ENCODE measurements at places on chromosomes 16 and 17.
A peak's percentile ranks its signal among the peaks of the same experiment; 100 is the strongest.

- no peak for DNase-seq
Observed at GRCh38 chr16:46900455-46901235, 16.5 kb downstream of the GPT2 start.

DNA sequence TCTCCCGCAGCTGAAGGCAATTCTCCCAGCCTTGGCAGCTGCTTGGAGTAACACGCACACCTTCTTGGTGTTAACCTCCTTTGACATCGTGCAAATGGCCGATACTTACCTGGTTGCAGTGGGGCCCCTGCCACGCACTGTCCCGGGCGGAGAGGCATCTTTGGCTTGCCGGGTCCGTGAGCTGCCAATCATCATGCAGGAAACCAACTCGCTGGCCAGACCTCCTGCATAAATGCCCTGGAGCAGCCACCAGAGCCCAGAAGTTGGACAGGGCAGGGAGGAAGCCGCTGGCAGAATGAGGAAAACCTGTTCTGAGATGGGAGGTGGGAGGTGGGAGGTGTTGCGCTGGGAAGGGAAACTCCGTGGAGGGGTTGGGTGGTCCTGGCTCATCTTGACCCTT is 41.7 kb upstream of the CREBBP start:
- no peak for DNase-seq

GRCh38 chr16:386641-387156 is 4.9 kb upstream of the PGAP6 start:
- DNase-seq: no peak

DNA sequence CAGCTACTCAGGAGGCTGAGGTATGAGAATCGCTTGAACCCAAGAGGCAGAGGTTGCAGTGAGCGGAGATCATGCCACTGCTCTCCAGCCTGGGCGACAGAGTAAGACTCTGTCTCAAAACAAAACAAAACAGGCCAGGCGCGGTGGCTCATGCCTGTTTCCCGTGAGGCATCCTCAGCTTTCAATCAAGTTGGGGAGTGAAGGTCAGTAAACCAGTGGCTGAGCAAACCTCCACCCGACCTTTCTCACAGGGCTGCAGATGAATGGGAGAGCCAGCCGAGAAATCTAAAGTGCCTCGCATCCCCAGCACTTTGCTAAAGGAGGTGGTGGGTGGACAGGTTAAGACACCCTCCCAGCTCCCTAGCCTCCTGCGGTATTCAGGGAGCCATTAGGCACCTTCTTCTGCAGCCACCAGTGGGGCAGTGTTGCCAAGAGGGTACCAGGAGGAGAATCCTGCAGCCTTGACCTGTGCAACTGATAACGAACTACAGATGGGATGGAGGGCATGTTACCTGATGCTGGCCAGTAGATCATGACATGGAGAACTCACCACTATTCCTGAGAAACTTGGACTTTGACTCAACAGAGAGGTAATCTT is 59.0 kb downstream of the KPNA2 start:
- DNase-seq: peak; percentile 21

- no peak for DNase-seq
Observed at GRCh38 chr17:80918731-80919130, 72.9 kb upstream of the CHMP6 start.

DNA sequence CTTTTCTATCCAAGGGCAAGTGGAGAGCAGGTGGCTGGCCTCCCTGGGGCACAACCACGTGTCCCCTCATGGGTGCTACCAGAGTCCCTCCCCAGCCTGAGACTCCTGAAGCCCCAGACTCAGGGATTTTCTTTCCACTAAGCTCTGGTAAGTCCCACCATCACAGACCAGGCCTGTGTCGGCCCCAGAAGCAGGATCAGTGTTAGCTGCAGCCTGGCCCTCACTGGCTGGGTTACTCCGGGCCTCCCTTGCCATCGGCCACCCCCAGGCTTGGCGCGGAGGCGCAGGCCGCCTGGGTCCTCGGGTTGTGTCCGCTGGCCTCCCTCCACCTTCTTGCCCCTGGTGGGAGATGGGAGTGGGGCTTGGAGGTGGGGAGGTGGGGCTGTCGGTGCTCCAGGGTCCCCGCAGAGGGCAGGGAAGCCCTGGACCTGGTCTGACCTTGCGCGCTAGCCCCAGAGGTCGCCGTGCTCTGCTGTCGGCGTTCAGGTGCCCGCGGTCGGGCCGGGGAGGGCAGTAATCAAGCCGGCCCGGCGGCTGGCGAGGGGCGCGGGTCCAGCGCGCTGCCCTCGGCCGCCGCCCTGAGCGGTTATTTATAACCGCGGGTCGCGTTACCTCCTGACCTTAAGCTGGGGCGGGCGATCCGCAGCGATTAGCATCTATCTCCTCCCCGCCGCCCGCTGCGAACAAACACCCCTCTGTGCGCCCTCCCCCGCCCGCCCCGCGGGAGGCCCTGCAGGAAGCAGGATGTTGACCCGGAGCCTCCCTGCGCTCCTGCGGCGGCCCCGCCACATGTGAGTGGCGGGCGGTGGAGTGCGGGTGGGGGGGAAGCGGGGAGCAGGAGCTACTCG is 78.1 kb upstream of the TOB1 start:
- DNase-seq: peak; percentile 97

- DNase-seq: no peak
Observed at GRCh38 chr17:32553168-32553567, 66.4 kb downstream of the CDK5R1 start.

- DNase-seq: no peak
Observed at GRCh38 chr17:16980813-16981731, 9.2 kb upstream of the TNFRSF13B start.

DNA sequence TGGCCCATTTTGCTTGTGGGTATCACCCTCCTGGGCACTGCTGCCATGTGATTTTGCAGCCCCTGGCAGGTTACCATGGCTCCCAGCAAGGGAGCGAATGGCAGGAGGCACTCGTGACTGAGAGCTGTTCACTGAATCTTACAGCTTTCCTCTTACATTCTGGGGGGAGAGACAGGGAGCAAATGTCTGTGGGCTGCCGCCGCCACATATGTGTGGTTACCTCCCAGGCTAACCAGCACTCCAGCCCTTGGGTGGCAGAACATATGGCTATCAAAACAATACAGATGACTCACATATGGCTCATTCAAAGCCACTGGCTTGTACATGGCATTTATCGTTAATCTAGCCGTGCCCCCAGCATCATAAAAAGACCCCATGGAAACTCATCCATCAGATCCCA is 19.8 kb downstream of the GTF3C1 start:
- no peak for DNase-seq

DNA sequence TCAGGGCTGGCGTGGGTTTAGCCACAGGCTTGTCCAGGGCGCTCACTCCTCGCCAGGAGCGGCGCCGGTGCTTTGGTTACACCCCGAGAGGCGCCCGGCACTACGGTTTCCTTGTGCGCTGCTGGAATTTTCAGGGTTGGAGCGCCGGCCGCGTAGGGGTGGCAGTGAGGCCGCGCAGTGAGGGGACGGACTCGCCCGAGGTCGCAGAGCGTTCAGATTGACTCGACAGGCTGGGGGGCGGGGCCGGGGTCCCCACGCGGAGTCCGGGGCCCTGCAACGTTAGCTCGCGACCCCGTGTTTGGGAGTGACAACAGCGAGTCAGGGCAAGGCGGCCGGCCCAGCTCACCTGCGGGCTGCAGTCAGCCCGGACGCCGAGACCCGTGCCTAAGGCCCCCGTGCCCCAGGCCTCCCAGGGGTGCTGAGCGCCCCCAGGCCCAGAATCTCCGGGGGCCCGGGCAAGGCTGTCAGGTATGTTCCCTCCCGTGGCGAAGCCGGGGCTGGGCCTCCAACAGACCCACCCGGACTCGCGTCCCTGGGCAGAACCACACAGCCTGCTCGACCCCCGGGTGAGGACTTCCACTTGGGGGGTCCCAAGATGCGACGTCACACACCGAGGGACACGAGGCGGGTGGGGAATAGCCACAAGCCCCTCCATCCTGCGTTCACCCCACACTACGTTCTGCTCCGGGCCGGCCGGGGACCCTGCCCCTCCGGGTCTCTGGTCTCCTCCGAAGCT is 1.3 kb upstream of the ACTG1 start:
- peak; percentile 72 for DNase-seq
